ENCODE measurements at places on chromosomes 7 and 10.

DNA sequence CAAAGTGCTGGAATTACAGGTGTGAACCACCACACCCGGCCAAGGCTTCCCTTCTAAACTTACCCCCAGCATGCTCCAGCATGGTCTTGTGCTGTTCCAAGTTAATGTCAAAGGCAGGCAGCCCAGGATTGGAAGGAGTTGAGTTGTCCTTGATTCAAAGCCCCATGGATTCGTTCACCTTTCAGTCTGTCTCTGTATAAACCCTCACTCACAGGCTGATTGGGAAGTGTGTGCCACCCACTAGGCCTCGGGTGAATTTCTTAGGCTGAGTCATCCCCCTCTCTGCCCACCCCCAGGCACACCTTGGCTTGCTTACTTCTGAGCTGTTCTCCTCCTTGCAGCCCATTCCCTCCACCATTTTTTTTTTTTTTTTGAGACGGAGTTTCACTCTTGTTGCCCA lies 13.3 kb upstream of the PRDX3 start:
- DNase-seq: peak; percentile 42

- no peak for DNase-seq
These were observed 36.6 kb downstream of the MAPK8 start for GRCh38 chr10:48343106-48343505.

DNA sequence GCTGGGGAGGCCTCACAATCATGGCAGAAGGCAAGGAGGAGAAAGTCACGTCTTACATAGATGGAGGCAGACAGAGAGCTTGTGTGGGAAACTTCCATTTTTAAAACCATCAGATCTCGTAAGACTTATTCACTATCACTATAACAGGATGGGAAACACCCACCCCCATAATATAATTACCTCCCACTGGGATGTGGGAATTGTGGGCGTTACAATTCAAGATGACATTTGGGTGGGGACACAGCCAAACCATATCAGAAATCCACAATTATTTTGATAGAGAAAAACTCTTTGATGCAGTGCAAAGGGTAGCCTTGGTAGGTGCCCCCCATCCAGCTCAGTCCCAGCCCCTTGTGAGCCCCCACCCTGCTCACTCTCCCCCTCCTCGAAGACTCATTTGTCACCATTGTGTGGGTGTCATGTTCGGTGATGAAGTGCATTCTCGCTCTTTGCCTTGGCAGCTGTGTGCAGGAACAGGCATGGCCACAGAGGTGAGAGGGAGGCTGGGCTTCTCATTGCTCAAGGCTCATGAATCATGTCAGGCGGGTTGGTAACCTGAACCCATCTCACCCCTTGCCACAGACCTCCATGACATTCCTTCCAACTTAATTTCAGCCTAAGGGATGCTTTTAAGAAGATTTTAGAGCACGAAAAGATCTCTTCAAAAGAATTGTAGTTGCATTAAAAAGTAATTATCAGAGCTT lies 75.9 kb downstream of the BUB3 start:
- no peak for DNase-seq

GRCh38 chr7:69770613-69771012 lies 172.3 kb downstream of the AUTS2 start:
- DNase-seq: no peak

DNA sequence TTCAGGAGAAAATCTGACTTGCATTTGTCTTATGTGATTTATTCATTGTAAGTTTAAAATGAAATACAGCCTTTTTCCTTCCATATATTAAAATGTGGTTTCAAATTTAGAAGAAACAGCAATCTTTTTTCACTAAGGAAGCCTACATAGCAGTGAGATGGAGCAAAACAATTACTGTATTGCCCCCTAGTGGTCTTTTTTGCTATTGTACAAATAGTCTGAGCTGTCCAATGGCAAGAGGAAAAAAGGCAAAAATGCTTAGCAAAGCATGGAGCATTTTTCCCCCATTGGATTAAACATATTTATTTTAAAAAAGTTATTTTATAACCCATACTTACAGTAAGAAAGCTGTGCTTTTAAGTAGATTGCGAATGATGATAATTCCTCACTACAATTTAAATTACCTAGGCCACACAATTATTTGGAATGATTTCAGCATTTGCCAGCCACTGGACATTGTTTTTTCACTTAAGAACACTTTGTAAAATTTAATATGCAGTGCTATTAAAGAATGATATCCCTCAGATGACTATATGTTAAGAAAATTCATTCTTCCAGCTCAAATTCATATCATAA lies 119.5 kb downstream of the CPED1 start:
- no peak for DNase-seq

DNA sequence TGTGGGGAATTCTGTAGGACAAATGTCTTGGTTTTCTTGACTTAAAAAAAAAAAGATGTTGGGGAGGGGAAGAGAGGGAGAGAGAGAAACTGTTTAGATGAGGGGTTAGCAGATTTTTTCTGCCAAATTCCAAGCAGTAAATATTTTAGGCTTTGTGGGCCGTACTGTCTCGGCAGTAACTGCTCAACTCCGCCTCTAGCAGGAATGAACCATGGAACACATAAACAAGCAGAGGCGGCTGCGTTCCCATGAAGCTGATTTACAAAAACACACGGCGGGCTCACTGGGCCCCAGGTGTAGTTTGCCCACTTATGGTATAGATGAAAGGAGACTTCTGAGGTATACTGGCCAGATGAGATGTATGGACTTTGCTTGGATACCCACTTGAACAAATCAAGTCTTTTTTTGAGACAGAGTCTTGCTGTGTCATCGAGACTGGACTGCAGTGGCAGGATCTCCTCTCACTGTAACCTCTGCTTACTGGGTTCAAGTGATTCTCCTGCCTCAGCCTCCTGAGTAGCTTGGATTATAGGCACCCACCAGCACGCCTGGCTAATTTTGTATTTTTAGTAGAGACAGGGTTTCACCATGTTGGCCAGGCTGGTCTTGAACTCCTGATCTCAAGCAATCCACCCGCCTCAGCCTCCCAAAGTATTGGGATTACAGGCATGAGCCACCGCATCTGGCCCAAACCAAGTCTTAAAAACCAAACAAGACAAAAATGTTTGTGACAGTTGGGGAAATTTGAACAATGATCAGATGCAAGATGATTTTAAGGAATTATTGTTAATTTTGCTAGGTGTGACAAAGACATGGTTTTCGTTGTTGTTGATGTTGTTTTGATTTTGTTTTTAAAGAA lies 9.7 kb upstream of the ADAMTS14 start:
- DNase-seq: no peak

- DNase-seq: no peak
These were observed 201.4 kb downstream of the TNS3 start for GRCh38 chr7:47380325-47381133.

DNA sequence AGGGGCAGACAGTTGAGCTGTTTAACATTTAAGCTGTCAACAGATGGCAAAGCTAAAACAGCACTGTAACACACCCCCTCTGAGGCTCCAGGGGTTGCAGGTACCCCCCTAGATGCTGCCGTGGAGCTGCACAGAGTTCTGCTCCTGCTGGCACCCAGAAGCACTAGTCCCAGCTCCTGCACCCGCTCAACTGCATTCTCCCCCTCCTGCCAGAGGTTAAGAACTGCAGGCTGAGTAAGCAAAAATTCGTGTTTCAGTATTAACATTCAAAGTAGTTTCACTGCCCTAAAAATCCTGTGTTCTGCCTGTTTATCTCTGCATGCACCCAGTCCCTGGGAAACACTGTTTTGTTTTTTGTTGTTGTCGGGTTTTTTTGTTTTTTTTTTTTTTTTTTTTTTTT lies 790.8 kb upstream of the KCND2 start:
- no peak for DNase-seq

GRCh38 chr10:68239069-68239468 lies 7.2 kb upstream of the ATOH7 start:
- no peak for DNase-seq

GRCh38 chr10:33859319-33860022 lies 525.0 kb upstream of the NRP1 start:
- no peak for DNase-seq

GRCh38 chr10:59206204-59206720 lies 29.8 kb downstream of the PHYHIPL start:
- DNase-seq: no peak

GRCh38 chr10:78650122-78650521 lies 418.6 kb upstream of the ZMIZ1 start:
- no peak for DNase-seq

DNA sequence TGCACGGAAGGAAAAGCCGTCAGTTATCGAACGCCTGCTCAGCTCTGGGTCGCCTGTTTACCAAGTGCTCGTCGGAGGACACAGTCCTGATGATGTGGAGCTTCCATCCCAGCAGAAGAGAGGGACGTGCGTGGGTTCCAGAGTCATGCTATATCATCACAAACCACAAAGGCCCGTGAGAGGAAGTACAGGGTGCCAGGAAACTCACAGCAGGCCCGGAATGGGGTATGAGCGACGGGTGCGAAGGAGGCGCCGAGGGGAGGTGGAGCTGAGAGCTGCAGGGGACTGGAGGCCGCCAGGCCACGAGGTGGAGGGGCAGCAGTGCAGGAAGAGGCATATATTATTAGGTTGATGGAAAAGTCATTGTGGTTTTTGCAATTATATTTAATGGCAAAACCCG lies 102.5 kb downstream of the ACTR3B start:
- no peak for DNase-seq

All from activated T-cell treated with anti-CD3 and anti-CD28 coated beads, Interleukin-2, amount 50 U/mL, for 48 hours (primary cell).